ENCODE measurements at places on chromosomes 11 and 22. TPM values are rescaled to one million over a fixed set of nuclear protein-coding genes. Genes with fewer than 3 reads are reported as not detected.

DNA sequence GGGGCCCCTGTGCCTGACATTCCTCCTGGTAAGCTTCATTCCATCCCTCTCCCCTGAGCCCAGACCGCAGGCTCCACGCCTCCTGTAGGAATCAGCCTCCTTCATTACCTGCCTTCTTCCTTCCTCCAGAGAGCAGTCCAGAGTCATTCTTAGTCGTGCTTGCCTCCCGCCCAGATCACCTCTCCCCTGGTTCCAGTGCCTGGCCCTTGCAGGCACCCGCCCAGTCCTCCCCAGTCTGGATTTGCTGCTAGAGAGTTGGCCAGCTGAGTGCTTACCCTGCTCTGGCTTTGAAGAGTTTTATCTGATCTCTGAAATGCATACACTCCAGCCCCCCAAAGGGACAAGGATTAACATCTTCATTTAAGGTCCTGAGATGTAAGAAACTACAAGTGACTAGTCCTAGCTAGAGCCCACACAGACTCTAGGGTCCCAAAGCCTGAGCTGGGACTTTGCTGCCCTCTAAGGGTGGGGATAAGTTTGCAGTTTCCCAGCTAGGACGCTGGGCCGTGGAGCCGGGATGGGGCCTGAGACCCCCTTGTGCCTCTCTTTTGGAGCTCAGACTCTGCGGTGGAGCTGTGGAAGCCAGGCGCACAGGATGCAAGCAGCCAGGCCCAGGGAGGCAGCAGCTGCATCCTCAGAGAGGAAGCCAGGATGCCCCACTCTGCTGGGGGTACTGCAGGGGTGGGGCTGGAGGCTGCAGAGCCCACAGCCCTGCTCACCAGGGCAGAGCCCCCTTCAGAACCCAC lies 1.6 kb downstream of the NR1H3 start:
- H3K27me3 ChIP-seq, result no peaks in the 10 kb centered on the region
- peaks cover 22% of the 10 kb centered on the region for H3K4me1 ChIP-seq
- DNase-seq, result peak; percentile 57
- H3K27ac ChIP-seq, result no peak overlapping the region

LRRC32 gene
- polyA plus RNA-seq, result 77.2 TPM

DNA sequence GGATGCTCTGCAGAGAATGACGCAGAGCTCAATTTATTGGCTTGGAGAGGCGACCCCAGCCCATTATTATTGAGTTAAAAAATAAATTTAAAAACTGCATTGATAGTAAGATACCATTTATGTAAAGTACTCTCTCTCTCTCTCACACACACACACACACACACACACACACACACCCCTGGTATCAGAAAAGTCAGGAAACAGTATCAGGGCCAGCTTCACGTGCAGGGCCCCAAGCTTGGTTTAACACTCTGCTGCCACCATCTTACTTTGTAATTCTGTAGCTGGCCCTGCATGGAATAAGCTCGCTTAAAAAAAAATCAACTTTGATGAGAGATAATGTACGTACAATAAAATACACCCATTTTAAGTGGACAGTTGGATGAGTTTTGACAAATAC lies 59.8 kb upstream of the CD5 start:
- peaks cover 3% of the 10 kb centered on the region for H3K27me3 ChIP-seq
- no peaks in the 10 kb centered on the region for H3K36me3 ChIP-seq
- H3K4me1 ChIP-seq, result no peaks in the 10 kb centered on the region
- no peak overlapping the region for H3K27ac ChIP-seq

GRCh38 chr11:86569109-86569508 lies 103.3 kb downstream of the ME3 start:
- no peaks in the 10 kb centered on the region for H3K27me3 ChIP-seq
- no peaks in the 10 kb centered on the region for H3K36me3 ChIP-seq
- H3K4me1 ChIP-seq, result peaks cover 15% of the 10 kb centered on the region

GRCh38 chr11:134436781-134437180 lies 24.7 kb upstream of the B3GAT1 start:
- no peak overlapping the region for H3K27ac ChIP-seq
- no peaks in the 10 kb centered on the region for H3K4me1 ChIP-seq
- H3K36me3 ChIP-seq, result no peaks in the 10 kb centered on the region
- H3K4me3 ChIP-seq, result no peak overlapping the region
- DNase-seq, result no peak
- H3K27me3 ChIP-seq, result no peaks in the 10 kb centered on the region

- no peak overlapping the region for H3K27ac ChIP-seq
- peak; percentile 74 for DNase-seq
- no peaks in the 10 kb centered on the region for H3K27me3 ChIP-seq
- H3K4me1 ChIP-seq, result peaks cover 40% of the 10 kb centered on the region
- no peak overlapping the region for H3K4me3 ChIP-seq
These were observed 198.2 kb downstream of the SWAP70 start for GRCh38 chr11:9861860-9862725.

- H3K36me3 ChIP-seq, result no peaks in the 10 kb centered on the region
- H3K27ac ChIP-seq, result no peak overlapping the region
- DNase-seq, result no peak
- H3K27me3 ChIP-seq, result peaks cover 7% of the 10 kb centered on the region
- H3K4me1 ChIP-seq, result peaks cover 2% of the 10 kb centered on the region
- H3K4me3 ChIP-seq, result no peak overlapping the region
These were observed 19.2 kb downstream of the DTX4 start for GRCh38 chr11:59191095-59191494.

- H3K4me1 ChIP-seq, result no peaks in the 10 kb centered on the region
- no peak overlapping the region for H3K27ac ChIP-seq
- H3K4me3 ChIP-seq, result no peak overlapping the region
- no peak for DNase-seq
These were observed 230.8 kb downstream of the GUCY1A2 start for GRCh38 chr11:106787454-106787853.

- H3K4me1 ChIP-seq, result no peaks in the 10 kb centered on the region
- H3K4me3 ChIP-seq, result no peak overlapping the region
- no peaks in the 10 kb centered on the region for H3K36me3 ChIP-seq
- H3K27ac ChIP-seq, result no peak overlapping the region
- DNase-seq, result no peak
These were observed 35.6 kb downstream of the ARL14EP start for GRCh38 chr11:30358536-30358935.

- H3K4me3 ChIP-seq, result no peak overlapping the region
- H3K4me1 ChIP-seq, result peaks cover 10% of the 10 kb centered on the region
- peaks cover 33% of the 10 kb centered on the region for H3K27me3 ChIP-seq
- no peak for DNase-seq
- H3K27ac ChIP-seq, result no peak overlapping the region
These were observed 20.1 kb upstream of the NNMT start for GRCh38 chr11:114276077-114276476.

GRCh38 chr11:88050247-88050646 lies 125.0 kb downstream of the RAB38 start:
- H3K4me1 ChIP-seq, result peaks cover 6% of the 10 kb centered on the region
- no peak overlapping the region for H3K4me3 ChIP-seq
- H3K36me3 ChIP-seq, result no peaks in the 10 kb centered on the region

DNA sequence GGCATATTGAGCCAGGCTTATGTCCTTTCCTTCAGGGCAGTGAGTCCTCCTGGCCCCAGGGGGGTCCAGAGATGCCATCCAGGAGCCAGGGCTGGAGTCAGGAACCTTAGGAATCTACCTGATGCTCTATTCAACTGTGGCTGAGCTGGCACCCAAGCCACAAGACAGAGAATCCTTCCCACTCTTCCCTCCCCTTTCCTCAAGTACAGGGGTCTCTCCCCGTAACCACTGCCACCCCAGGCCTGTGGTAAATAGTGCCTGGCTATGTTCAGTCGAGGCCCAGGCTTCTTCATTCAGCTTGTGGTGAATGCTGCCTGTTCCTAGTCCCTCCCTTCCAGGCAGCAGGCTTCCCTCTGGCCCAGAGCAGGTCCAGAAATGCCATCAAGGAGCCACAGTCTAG lies 45.5 kb upstream of the THY1 start:
- H3K4me1 ChIP-seq, result no peaks in the 10 kb centered on the region
- H3K4me3 ChIP-seq, result no peak overlapping the region
- H3K27me3 ChIP-seq, result peaks cover 2% of the 10 kb centered on the region
- no peaks in the 10 kb centered on the region for H3K36me3 ChIP-seq
- H3K27ac ChIP-seq, result no peak overlapping the region
